Sciatic nerve (tissue), 2 donors: ENCODE measurements at places on chromosomes 7 and 10. TPM values are rescaled to one million over a fixed set of nuclear protein-coding genes. Genes with fewer than 3 reads are reported as not detected.

GRCh38 chr7:127706766-127707165, 54.8 kb downstream of the SND1 start:
- DNase-seq: no peak

Gene CPN1
- total RNA-seq: not detected

DNA sequence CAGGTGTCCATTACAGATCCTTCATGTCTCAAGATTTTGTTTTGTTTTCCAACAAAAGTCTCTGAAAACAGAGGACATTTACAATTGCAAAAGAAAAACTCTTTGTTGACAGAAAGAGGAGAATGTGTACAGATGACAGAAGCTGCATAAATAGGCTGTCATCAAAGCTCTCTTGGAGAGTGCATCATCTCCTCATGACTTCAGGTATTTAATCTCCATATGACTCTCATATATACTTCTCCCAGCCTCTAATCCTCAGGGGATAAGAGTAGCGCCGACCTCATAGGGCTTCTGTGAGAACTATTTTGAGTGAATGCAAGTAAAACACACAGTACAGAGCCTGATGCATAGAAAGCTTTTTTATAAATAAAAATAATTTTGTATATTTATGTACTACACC, 48.1 kb upstream of the SEPTIN7 start:
- no peak for DNase-seq

Gene NUB1
- 48.5 TPM for total RNA-seq

GRCh38 chr7:157436763-157437480, 100.1 kb downstream of the DNAJB6 start:
- no peak for DNase-seq

DNA sequence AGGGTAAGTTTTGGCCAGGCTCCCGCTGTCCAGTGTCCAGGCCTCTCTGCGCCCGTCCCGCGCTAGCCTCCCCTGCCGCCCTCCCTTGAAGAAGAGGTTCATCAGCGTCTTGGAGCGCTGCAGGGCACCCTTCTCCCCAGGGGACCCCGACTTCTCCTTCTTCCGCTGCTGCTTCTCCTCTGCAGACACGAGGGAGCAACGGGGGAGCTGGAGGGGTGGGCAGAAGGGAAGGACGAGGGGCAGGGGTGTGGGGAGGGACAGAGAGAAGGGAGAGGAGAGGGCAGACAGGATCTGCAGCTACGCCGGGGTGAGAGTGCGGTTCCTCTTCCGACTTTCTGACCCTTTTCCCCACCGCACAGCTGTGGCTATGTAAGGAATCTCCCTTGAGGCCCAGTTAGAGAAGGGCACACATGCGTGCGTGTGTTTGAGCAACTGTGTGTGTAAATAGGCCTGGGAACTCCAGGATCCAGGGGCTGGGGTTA, 12.8 kb downstream of the PDZD7 start:
- no peak for DNase-seq

DNA sequence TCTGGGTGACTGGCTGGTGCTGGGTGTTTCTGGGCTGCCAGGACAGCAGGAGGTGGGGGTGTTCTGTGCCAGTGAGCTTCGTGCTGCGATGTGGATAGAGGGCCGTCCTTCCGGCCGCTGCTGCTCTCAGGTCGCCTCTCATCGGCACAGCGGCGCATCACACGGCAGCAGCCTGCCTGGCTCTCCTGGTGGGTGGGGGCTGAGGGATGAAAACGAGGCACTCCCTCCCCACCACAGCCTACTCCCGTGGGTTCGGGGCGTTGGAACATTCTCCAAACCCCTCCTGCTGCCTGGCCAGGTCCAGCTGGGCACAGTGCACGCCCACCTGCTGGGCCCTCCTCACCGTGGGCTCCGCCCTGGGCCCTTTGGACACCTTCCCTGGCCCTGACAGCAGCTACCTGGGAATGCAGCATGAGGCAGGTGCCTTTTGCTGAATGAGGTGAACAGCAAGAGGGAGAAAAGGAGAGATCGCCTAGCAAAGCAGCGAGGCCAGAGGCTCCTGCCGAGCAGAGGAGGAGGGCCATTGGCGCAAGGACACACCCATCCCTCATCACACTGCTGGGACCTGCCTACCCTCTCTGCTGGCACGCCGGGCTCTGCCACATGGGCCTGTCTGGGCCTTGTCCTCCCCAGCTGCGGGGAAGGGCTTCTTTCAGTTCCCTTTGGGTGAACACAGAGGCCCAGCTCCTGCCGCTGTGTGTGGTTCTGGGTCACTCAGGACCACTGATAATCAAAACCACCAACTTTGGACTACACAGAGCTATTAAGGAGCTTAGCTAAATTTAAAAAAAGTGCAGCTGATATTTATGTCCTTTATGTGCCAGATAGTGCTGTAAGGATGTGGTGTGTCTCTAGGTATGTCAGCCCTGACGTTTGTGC, 33.4 kb downstream of the INPP5A start:
- DNase-seq: peak; percentile 60

- no peak for DNase-seq
Measured at GRCh38 chr10:121592155-121592890, 5.9 kb downstream of the FGFR2 start.
